ENCODE measurements at places on chromosomes 6 and 20. TPM values are rescaled to one million over a fixed set of nuclear protein-coding genes. Genes with fewer than 3 reads are reported as not detected.

Gene RIPOR3
- total RNA-seq = not detected

Gene SLC26A8
- 0.10 TPM for total RNA-seq

Gene SDCBP2
- 1.4 TPM for total RNA-seq

Gene DLK2
- 8.1 TPM for total RNA-seq

Gene OGFRL1
- total RNA-seq = 4.3 TPM

Gene MDN1
- 10.1 TPM for total RNA-seq

Gene HTR1B
- 0.18 TPM for total RNA-seq

Gene COL11A2
- 0.93 TPM for total RNA-seq

Gene SMIM28
- not detected for total RNA-seq

Gene ADGRF5
- not detected for total RNA-seq

Gene GPLD1
- 1.1 TPM for total RNA-seq

Gene PRRT1
- 0.63 TPM for total RNA-seq

Gene CTNNBL1
- 63.8 TPM for total RNA-seq

Gene FOXQ1
- total RNA-seq = 4.8 TPM

Gene TSBP1
- not detected for total RNA-seq

Gene GATA5
- 0.45 TPM for total RNA-seq

Gene FILIP1
- total RNA-seq = 0.25 TPM

Gene C20orf204
- total RNA-seq = 0.32 TPM

Gene KHDC1L
- total RNA-seq = not detected

Gene APCDD1L
- 0.05 TPM for total RNA-seq

Gene CBLN4
- not detected for total RNA-seq

Gene CALHM4
- total RNA-seq = not detected

Gene OR2H2
- total RNA-seq = not detected

Gene IL17F
- not detected for total RNA-seq

Gene MUC22
- total RNA-seq = 0.03 TPM

Gene CLPSL2
- 0.99 TPM for total RNA-seq

Gene BANF2
- not detected for total RNA-seq

Gene C20orf144
- 0.08 TPM for total RNA-seq

Gene COMMD7
- total RNA-seq = 59.2 TPM

Measured in A549 treated with Hydrocortisone at 1 μM for 4 hours (cell line).